M059J (cell line): ENCODE measurements at places on chromosomes 2 and 18.

- DNase-seq, result no peak
Measured at GRCh38 chr2:119679526-119679837, 481 bp downstream of the TMEM177 start.

- peak; percentile 81 for DNase-seq
Measured at GRCh38 chr18:13178976-13179375, 39.6 kb upstream of the LDLRAD4 start.

- no peak for DNase-seq
Measured at GRCh38 chr18:61892683-61893308, at the start of gene RNF152. TSS of gene RNF152 (minus strand) at chr18:61893007. CDS start at chr18:61816463, 76,544 bp downstream.

GRCh38 chr18:11927497-11927896, 19.4 kb upstream of the MPPE1 start:
- DNase-seq, result no peak

DNA sequence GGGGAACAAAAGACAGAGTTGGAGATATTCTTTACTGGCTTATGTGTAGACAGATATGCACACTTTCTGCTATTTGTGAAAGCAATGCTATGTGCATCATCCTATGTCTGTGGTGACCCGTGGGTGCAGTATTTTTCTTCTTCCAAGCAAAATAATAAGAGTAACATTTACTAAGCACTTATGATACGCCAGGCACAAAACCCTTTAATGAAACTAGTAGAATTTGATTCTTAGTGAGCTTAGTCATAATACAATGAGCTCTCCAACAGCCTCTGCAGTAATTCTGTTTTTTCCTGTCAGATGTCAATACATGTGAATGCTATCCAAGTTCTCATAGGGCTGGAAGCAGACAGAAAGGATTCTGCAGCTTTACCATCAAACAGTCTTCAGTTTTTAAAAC, 130.6 kb downstream of the RAD51AP2 start:
- no peak for DNase-seq
